Naive B cell (primary cell): ENCODE measurements at places on chromosomes 6 and 20. TPM values are rescaled to one million over a fixed set of nuclear protein-coding genes. Genes with fewer than 3 reads are reported as not detected.

Gene RAET1E
- polyA plus RNA-seq, result not detected

Gene SPTLC3
- not detected for polyA plus RNA-seq

Gene SPATA2
- 5.1 TPM for polyA plus RNA-seq

Gene TULP1
- polyA plus RNA-seq, result not detected

Gene OR2H1
- polyA plus RNA-seq, result not detected

Gene ADTRP
- not detected for polyA plus RNA-seq

Gene PRSS35
- polyA plus RNA-seq, result not detected

Gene MAP3K5
- polyA plus RNA-seq, result 8.0 TPM

Gene RAD21L1
- polyA plus RNA-seq, result not detected

Gene MYCT1
- not detected for polyA plus RNA-seq

Gene TPBG
- not detected for polyA plus RNA-seq

Gene NKX2-4
- polyA plus RNA-seq, result not detected

Gene LY6G6C
- polyA plus RNA-seq, result not detected

Gene STMND1
- polyA plus RNA-seq, result not detected

Gene CST5
- polyA plus RNA-seq, result not detected

Gene C6orf163
- not detected for polyA plus RNA-seq

DNA sequence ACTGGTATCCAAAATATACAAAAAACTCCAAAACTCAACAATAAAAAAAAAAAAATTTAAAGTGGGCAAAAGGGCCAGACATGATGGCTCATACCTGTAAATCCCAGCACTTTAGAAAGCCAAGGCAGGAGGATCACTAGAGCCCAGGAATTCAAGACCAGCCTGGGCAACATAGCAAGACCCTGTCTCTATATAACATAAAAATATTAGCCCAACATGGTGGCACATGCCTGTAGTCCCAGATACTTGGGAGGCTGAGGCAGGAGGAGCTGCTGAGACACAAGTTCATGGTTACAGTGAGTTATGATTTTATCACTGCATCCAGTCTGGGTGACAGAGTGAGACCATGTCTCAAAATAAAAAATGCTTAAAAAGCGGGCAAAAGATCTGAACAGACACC lies 121.0 kb upstream of the BEND6 start:
- H3K4me1 ChIP-seq, result no peaks in the 10 kb centered on the region
- no peak overlapping the region for H3K27ac ChIP-seq
- peaks cover 11% of the 10 kb centered on the region for H3K27me3 ChIP-seq
- H3K4me3 ChIP-seq, result no peak overlapping the region

- no peak overlapping the region for H3K4me3 ChIP-seq
- H3K4me1 ChIP-seq, result no peaks in the 10 kb centered on the region
- no peaks in the 10 kb centered on the region for H3K36me3 ChIP-seq
- DNase-seq, result no peak
- no peak overlapping the region for H3K27ac ChIP-seq
- no peaks in the 10 kb centered on the region for H3K27me3 ChIP-seq
Observed at GRCh38 chr20:10807013-10807412, 133.2 kb upstream of the JAG1 start.

GRCh38 chr6:163457637-163458561 lies 43.4 kb downstream of the QKI start:
- peak overlapping the region; percentile 8 for H3K27ac ChIP-seq
- no peak for DNase-seq
- H3K27me3 ChIP-seq, result no peaks in the 10 kb centered on the region

DNA sequence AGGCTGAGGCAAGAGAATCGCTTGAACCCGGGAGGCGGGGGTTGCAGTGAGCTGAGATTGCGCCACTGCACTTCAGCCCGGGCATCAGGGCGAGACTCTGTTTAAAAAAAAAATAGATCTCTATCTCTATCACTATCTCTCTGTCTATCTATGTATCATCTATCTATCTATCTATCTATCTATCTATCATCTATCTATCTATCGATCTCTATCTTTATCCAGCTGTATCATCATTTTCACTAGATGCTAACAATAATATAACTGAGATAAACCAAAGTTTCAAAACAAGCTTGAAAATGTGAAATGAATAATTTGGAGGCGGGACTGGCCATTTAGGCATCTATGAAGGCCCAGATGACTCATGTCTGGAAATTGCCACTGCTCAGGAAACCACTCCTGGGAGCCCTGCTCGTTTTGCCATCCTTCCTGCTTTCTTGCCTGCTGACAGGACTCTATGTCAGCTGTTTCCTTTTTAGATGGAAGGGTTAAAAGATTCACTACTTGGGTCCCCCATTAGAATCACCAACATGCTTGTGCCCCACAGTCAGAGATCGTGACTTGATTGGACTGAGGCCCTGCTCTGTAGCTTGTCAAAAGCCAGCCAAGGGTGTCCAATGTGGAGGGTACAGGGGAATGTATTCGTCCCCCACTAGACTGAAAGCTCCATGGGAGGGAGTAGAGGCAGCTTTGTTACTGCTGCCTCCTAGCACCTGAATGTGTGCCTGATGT lies 61.7 kb downstream of the UTRN start:
- H3K36me3 ChIP-seq, result peaks cover 16% of the 10 kb centered on the region
- H3K4me3 ChIP-seq, result peak overlapping the region; percentile 64
- H3K4me1 ChIP-seq, result peaks cover 83% of the 10 kb centered on the region
- peak overlapping the region; percentile 91 for H3K27ac ChIP-seq
- DNase-seq, result no peak

DNA sequence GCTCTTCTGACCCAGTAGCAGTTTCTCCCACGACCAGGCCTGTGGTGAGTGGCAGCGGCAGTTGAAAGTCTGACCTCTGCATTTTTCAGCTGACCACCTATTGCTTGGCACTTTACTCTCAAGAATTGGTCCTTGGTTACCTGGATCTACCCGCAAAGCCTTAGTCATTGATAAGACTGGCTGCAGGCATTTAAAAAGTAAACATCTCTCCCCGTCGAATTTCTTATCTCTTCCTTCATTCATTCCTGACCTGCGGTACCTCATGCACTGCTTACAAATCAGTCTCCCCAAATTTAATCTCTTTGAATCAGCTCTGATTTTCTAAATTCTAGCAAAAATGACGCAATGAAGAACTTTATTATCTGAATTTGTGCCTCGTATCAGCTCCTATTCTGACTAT lies 26.1 kb upstream of the IPCEF1 start:
- H3K27ac ChIP-seq, result no peak overlapping the region
- no peak for DNase-seq
- H3K4me3 ChIP-seq, result no peak overlapping the region
- no peaks in the 10 kb centered on the region for H3K4me1 ChIP-seq

GRCh38 chr20:39825950-39826349 lies 863.1 kb downstream of the MAFB start:
- no peak overlapping the region for H3K4me3 ChIP-seq
- no peaks in the 10 kb centered on the region for H3K27me3 ChIP-seq
- DNase-seq, result no peak

DNA sequence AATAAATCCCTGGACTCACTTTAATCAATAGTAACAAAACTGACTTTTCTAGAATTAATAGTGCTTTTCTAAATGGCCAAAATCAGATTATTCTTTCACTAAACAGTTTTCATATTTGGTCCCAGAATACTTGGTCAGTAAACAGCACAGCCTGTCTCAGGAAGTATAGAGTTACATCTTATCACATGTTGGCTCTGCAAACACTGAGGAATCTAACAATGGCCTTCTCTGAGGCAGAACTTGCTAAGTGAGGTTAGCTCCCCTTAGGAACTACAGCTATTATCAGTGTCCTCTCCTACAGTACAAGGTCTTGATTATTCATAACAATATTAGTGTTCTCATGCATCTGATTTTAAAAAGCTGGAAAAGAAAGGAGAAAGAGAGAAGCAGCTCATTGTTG lies 1622.8 kb downstream of the HACE1 start:
- no peak for DNase-seq
- no peaks in the 10 kb centered on the region for H3K36me3 ChIP-seq
- H3K27me3 ChIP-seq, result no peaks in the 10 kb centered on the region
- H3K27ac ChIP-seq, result no peak overlapping the region
- H3K4me1 ChIP-seq, result no peaks in the 10 kb centered on the region

GRCh38 chr20:47354464-47354713 lies 2.1 kb downstream of the ZMYND8 start:
- peak overlapping the region; percentile 86 for H3K27ac ChIP-seq
- H3K36me3 ChIP-seq, result no peaks in the 10 kb centered on the region
- peaks cover 20% of the 10 kb centered on the region for H3K4me1 ChIP-seq
- no peak for DNase-seq
- no peaks in the 10 kb centered on the region for H3K27me3 ChIP-seq

DNA sequence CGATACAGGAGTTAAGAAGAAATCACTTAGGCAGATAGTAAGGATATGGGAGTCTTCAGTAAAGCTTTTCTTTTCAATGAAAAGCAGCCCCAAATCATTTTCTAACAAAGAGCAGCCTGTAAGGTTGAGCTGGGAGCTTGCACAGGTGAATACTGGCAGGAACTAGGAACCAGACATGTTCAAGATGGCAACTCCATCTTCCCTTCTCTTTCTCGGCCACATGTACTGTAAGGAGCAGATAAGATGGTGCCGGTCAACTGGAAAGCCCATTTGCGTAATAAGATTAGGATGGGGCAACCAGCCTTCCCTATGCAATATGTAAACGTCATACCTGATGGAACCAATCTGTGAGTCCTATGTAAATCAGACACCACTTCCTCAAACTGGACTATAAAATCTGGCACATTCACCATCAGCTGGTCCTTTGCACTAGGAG lies 46.2 kb upstream of the RNGTT start:
- no peak overlapping the region for H3K4me3 ChIP-seq
- peaks cover 15% of the 10 kb centered on the region for H3K4me1 ChIP-seq
- no peaks in the 10 kb centered on the region for H3K36me3 ChIP-seq
- H3K27ac ChIP-seq, result no peak overlapping the region

DNA sequence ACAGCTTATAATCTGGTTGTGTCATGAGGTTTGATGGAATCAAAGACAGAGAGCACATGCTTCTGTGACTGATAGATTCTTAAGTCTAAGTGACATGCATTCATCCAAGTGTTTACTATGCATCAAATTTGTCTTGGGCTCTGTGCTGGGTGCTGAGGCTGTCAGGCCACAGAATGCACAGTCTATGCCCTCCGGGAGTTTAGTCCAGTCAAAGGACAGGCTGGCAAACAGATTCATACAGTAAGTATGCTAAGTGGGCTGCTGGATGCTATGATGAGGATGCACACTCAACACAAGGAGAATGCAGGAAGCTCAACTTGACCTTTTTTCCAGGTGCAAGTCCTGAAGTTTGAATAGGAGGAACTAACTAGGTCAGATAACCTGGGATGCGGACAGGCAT lies 146.7 kb downstream of the UST start:
- H3K27me3 ChIP-seq, result no peaks in the 10 kb centered on the region
- H3K27ac ChIP-seq, result no peak overlapping the region
- DNase-seq, result no peak
- H3K4me1 ChIP-seq, result peaks cover 20% of the 10 kb centered on the region
- no peak overlapping the region for H3K4me3 ChIP-seq

GRCh38 chr6:151004383-151005024 lies 139.0 kb downstream of the MTHFD1L start:
- H3K4me3 ChIP-seq, result no peak overlapping the region
- DNase-seq, result no peak
- peak overlapping the region; percentile 8 for H3K27ac ChIP-seq
- H3K4me1 ChIP-seq, result no peaks in the 10 kb centered on the region
- H3K36me3 ChIP-seq, result no peaks in the 10 kb centered on the region
- H3K27me3 ChIP-seq, result no peaks in the 10 kb centered on the region

DNA sequence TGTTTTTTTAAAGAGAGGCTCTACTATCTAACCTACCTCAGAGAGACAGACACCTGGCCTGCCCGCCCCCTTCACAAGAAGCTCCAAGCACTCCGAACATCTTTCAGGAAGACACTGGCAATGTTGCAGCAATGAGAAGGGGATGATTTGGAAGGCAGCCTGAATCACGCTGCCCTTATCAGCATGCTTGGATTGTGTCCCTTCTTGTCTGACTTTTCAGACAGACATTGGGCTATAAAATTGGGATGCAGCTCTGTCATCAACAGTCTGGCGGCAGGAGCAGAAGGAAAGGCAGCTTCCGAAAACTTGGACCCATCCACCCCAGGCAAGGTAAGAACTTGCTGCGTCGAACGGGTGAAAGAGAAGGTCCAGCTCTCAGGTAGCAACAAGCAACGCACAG lies 56.0 kb downstream of the CDK5RAP1 start:
- H3K4me1 ChIP-seq, result peaks cover 6% of the 10 kb centered on the region
- no peak for DNase-seq
- peak overlapping the region; percentile 68 for H3K27ac ChIP-seq
- no peak overlapping the region for H3K4me3 ChIP-seq

DNA sequence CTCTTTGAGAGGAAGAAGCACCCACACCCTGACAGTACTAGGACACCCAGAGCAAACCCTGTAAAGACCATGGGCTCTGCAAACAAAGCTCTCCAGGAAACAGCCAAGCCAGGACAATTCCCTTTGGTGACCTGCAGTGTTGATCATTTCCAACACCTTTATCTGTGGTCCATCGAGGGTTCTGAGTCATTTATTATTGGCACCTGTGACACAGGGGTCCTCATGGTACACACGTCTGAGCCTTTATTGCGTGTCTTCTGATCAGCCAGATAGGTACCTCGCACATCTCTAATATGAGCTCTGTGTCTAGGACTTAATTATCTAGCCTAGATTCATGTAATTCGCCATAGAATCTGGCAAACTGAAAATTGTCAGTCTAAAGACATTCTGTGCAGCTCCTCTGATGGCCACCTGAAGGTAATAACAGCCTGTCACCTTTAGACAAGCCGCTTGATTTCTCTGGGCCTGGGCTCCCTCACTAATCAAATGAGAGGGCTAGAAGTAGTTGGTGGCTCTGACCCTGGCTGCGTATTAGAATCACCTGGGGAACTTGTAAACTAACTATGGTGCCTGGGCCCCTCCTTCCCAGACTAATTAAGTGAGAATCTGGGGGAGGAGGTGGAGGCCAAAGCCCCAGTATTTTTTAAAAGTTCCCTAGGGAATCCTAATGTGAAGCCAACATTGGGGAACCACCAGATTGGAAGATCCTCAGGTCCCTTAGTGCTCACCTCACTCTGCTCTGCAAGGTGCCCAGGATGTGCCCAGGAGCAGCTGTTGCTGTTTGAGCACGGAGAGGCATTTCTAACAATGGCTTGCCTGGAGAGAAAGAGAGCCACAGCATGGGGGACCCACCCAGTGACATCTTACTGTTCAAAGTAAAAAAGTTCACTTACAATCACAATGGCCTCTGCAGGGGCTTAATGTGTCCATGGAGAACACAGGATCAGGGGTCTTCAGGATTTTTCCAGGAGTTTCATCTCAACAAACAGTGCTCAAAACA lies 122.0 kb upstream of the ARID1B start:
- H3K36me3 ChIP-seq, result no peaks in the 10 kb centered on the region
- no peaks in the 10 kb centered on the region for H3K27me3 ChIP-seq
- peaks cover 12% of the 10 kb centered on the region for H3K4me1 ChIP-seq
- H3K4me3 ChIP-seq, result no peak overlapping the region

GRCh38 chr6:151409260-151409659 lies 17.9 kb upstream of the ZBTB2 start:
- peaks cover 23% of the 10 kb centered on the region for H3K4me1 ChIP-seq
- H3K27ac ChIP-seq, result no peak overlapping the region
- no peaks in the 10 kb centered on the region for H3K27me3 ChIP-seq
- DNase-seq, result no peak
- H3K36me3 ChIP-seq, result peaks cover 16% of the 10 kb centered on the region

DNA sequence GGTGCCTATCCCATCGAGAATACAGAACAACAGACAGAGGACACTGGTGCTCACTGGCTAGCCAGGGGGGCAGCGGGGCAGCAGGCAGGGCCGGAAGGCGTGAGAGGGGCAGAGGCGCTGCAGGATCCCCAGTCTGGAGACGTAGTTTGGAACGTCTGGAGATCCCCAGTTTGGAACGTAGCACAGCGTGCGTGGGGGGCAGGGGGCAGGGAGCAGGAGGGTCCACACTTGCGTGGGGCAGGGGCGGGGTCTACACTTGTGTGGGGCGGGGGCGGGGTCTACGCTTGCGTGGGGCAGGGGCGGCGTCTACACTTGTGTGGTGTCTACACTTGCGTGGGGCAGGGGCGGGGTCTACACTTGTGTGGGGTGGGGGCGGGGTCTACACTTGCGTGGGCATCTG lies 107.2 kb downstream of the DACT2 start:
- no peak overlapping the region for H3K27ac ChIP-seq
- no peaks in the 10 kb centered on the region for H3K27me3 ChIP-seq
- no peak overlapping the region for H3K4me3 ChIP-seq
- H3K4me1 ChIP-seq, result no peaks in the 10 kb centered on the region
- DNase-seq, result no peak
